ENCODE measurements at places on chromosomes 7 and 10.

DNA sequence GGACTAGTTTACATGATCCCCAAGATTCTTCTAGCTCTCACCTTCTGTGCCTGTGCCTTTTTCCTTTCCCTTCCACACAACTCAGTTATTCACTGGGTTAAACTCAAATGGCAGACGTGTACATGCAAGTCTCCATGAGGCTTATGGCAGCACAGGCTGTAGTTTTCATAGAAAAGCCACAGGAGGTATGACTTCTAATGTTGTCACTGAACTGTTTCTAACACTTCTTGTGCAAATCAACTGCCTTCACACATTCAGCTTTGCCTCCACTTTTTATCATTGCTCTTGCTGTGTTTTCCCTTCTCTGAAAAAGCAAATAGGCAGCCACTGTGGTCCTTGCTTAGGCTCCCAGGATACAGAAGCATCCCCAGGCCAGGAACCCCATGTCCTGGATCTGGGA, 5.3 kb upstream of the GIMAP5 start:
- no peak for DNase-seq

- DNase-seq: no peak
Measured at GRCh38 chr7:139829775-139830117, 682 bp downstream of the TBXAS1 start.

DNA sequence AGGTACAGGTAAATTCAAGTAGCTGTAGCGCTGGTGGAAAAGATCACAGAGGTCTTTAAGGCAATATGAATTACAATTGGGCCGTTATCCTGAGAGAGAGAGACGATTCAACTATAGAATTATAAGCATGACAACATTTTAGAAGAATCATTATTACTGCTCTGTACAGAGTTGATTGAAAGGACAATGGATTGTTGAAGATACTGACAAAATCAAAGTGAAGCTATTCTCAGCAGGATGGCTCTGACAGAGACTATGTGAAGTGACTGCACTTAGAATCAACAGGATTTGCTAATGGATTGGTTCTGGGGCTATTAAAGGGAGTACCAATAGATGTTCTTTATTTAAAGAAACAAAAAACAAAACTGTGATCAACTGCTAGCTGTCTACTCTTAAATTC, 634.8 kb upstream of the GRM3 start:
- DNase-seq: no peak

GRCh38 chr10:78336402-78336791, 302.7 kb downstream of the RPS24 start:
- peak; percentile 91 for DNase-seq

GRCh38 chr7:117682681-117683385, 190.4 kb downstream of the CTTNBP2 start:
- DNase-seq: no peak

GRCh38 chr10:91220954-91221675, 652 bp downstream of the PCGF5 start:
- no peak for DNase-seq
